Activated T-cell treated with anti-CD3 and anti-CD28 coated beads, Interleukin-2, amount 50 U/mL, for 72 hours (primary cell): ENCODE measurements at places on chromosomes 5 and 9. TPM values are rescaled to one million over a fixed set of nuclear protein-coding genes. Genes with fewer than 3 reads are reported as not detected.

The NXNL2 gene
- not detected for total RNA-seq

DNA sequence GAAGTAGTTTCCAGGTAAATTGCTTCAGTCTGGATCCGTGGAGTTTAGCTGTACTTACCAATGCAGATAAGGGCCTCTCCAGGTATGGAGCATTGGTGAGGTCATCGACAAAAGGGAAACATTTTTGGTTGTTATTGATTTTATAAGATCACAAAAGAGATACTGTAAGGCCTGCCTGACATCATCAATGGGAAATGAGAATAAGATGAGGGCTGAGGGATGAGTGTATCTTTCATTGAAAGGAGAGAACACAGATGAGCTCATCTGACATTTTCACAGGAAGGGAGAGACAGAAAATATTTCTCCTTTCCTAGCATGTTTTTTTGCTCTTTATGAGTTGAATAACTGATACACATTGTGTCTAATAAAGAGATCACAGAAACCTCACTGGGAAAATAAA, 233.6 kb downstream of the SAXO1 start:
- H3K4me1 ChIP-seq: no peaks in the 10 kb centered on the region
- DNase-seq: no peak
- H3K27ac ChIP-seq: no peak overlapping the region
- no peaks in the 10 kb centered on the region for H3K27me3 ChIP-seq
- H3K4me3 ChIP-seq: no peak overlapping the region

GRCh38 chr9:124870723-124871122, 8.8 kb downstream of the ARPC5L start:
- H3K4me1 ChIP-seq: peaks cover 63% of the 10 kb centered on the region
- peak overlapping the region; percentile 99 for H3K27ac ChIP-seq
- H3K4me3 ChIP-seq: peak overlapping the region; percentile 98

The GABRA6 gene
- not detected for total RNA-seq

GRCh38 chr9:3960661-3961144, 339.2 kb downstream of the GLIS3 start:
- no peaks in the 10 kb centered on the region for H3K36me3 ChIP-seq
- no peak overlapping the region for H3K27ac ChIP-seq
- DNase-seq: no peak

GRCh38 chr9:72579880-72580550, 58.6 kb downstream of the TMC1 start:
- H3K36me3 ChIP-seq: no peaks in the 10 kb centered on the region
- peak overlapping the region; percentile 96 for H3K27ac ChIP-seq
- no peak for DNase-seq
- H3K4me1 ChIP-seq: peaks cover 23% of the 10 kb centered on the region
- peak overlapping the region; percentile 77 for H3K4me3 ChIP-seq

The SV2C gene
- total RNA-seq: 0.19 TPM

GRCh38 chr9:120405134-120405533, 174.8 kb downstream of the CDK5RAP2 start:
- no peaks in the 10 kb centered on the region for H3K27me3 ChIP-seq
- peaks cover 24% of the 10 kb centered on the region for H3K36me3 ChIP-seq
- no peak overlapping the region for H3K4me3 ChIP-seq
- no peak overlapping the region for H3K27ac ChIP-seq

DNA sequence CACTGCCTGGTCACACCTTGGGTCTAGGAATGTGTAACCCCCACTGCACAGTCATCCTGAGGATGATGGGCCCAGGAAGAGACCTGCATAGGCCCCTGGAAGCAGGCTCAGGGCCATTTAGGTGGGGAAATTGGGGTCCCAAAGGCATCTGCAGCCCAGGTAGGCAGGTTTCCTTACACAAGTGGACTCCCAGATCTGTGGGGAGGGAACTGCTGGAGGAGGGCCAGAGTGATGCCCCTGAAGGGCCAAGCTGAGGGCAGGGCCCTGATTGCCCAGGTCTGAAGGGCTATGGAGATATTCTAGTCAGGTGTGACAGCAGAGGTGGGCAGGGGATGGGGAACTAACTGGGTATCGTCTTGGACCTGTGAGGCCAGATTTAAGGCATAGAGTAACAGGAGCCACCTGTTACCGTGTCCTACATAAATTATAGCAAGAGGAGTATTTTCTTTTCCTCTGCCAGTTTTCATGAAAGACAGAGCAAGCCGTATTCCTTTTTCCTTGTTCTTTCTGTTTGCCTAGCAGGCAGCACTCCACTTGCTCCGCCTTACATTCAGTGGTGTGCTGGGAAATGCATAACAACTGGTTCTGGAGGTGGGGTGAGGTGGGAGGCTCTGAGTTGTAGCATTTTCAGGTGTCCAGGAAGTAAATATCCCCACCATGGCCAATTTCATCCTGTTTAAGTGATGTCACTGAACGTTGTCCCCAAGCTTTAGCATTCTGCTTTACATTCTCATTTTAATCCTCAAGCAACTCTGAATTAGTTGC, 41.3 kb downstream of the PPARGC1B start:
- peaks cover 21% of the 10 kb centered on the region for H3K4me1 ChIP-seq
- H3K36me3 ChIP-seq: peaks cover 4% of the 10 kb centered on the region
- H3K27ac ChIP-seq: no peak overlapping the region
- DNase-seq: no peak

DNA sequence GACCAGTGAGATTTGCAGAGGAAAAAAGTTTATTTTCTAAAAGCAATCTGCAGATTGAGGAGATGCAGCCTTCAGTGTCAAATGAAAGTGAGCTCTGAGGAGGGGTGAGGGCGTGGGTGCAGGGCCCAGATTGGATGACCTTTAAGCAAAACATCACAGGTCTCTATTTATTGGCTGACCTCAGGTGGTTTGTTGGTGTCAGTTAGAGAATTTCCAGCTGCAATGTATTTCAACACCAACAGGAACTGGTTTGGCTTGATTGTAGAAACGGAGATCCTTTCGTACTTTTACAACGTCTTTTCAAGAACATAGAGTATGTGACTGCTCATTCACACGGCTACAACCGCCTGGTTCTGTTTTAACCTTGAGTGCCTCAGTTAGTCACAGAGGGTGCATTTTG, 1069.1 kb downstream of the EFNA5 start:
- no peaks in the 10 kb centered on the region for H3K4me1 ChIP-seq
- H3K36me3 ChIP-seq: no peaks in the 10 kb centered on the region
- no peaks in the 10 kb centered on the region for H3K27me3 ChIP-seq
- H3K4me3 ChIP-seq: no peak overlapping the region
